Stimulated activated CD4-positive, alpha-beta T cell treated with anti-CD3 and anti-CD28 coated beads, Interleukin-12 subunit alpha, Interleukin-12 subunit beta, amount 100 ng/mL, for 4 hours (primary cell): ENCODE measurements at places on chromosomes 4 and X.

- no peak for DNase-seq
These were observed 318.3 kb downstream of the PCDH10 start for GRCh38 chr4:133467290-133467947.

- DNase-seq, result no peak
These were observed 49.9 kb downstream of the DOCK11 start for GRCh38 chrX:118545510-118545909.

GRCh38 chr4:105348719-105349118 lies 125.1 kb downstream of the PPA2 start:
- no peak for DNase-seq

- no peak for DNase-seq
These were observed 147.7 kb upstream of the MAGEB2 start for GRCh38 chrX:30067677-30068076.

DNA sequence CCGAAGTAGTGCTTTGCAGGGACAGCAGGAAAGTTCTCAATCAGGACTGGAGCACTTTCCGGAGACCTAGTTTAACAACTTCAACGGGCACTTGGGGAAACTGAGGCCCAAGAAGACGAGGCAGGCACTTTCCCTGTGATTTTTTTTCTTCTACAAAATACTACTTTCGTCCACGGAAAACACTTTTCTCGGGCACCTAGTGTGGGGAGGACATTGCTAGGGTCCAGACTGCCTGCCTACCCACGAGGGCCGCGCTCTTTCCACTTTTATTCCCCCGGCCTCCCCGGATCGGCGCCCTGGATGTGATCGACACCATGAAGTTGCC lies 125.4 kb upstream of the CXorf66 start:
- DNase-seq, result no peak
